Stimulated activated naive CD4-positive, alpha-beta T cell (primary cell): ENCODE measurements at places on chromosomes 7 and 10.

DNA sequence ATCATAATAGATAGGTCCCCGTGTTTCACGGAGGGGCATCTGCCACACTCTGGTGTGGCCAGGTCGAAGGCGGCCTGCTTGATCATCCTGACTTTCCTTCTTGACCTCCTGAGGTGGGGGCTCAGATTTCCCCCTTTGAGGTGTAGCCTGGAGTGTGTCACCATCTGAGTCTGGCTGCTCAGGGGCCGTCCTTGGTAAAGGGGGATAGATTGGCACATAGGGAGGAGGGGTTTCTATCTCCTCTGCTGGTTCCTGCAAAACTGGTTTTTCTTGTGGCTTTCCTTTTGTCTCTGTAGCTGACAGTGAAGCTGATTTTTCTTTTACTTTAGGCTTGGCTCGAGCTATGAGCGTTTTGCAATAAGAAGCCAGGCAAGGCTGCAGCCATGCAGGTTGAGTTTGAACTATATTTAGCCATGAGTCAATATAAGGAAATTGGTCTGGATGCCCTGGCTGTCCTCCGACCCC is 7.1 kb upstream of the ZNF117 start:
- no peak for DNase-seq

- no peak for DNase-seq
These were observed 1.4 kb downstream of the TNKS2 start for GRCh38 chr10:91799612-91799975.

- no peak for DNase-seq
These were observed 99.3 kb upstream of the INSIG1 start for GRCh38 chr7:155198196-155198892.

GRCh38 chr7:29328045-29328444 is 133.5 kb downstream of the CHN2 start:
- no peak for DNase-seq

DNA sequence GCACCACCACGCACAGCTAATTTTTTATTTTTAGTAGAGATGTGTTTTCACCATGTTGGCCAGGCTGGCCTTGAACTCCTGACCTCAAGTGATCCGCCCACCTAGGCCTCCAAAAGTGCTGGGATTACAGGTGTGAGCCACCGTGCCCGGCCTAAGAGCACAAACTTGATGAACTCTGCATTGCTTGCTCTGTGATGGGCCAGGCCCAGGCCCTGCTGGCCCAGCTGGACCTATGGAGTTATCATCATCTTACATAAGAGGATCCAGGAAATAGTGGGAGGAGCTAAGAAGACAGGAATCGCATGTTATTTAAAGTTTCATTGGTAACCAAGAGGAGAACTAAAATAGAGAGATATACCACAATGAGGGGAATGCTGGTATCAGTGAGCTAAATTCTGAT is 86.9 kb downstream of the DAGLB start:
- DNase-seq: no peak

DNA sequence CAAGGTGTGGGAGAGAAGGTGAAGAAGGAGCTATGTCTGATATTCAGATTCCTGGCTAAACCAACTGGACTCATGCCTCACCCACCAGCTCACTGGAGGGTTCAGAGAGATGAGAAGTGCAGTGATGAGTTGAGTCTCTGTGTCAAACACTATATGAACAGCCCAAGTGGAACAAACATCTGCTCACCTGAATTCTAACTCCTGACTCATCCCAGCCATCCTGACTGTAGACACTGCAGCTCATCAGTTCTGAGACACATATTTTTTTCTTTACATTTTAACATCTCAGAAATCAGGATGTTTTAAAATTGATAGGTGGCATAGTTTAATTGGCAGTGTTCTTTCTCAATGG is 27.3 kb downstream of the GSDME start:
- DNase-seq: no peak

DNA sequence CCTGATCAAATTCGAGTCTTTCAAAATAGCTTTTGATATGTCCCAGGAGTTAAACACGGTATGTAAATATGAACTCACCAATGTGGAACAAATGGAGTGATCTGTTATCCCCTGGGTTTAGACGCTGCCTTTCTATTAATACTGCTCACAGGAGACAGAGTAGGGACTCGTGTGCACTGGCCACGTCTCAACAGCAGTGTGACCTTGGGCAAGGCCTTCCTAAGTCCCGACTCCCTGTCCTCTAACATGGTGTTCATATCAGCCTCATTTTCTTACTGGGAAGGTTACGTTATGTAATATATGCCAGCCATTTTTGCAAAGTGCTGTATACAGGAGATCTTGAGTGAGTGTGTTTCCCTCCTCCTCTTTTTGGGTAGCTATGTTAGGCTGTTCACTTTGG is 1.8 kb downstream of the WDR37 start:
- no peak for DNase-seq

GRCh38 chr10:77892021-77892739 is 34.4 kb downstream of the DLG5 start:
- no peak for DNase-seq

DNA sequence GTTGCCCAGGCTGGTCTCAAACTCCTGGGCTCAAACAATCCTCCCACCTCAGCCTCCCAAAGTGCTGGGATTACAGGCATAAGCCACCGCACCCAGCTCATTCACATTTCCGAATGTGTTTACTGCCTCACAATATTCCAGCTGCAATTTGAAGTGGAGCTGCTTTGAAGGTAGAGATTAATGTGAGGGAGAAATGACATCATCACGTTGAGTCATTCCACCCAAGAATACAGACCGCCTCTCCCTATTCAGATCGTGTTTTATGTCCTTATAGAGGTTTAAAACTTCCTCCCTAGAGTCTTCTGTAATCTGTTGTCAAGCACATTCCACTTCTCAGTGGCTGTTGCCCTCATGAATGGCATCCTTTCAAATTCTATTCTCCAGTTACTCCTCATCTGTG is 100.4 kb upstream of the PDGFA start:
- DNase-seq: no peak

GRCh38 chr7:76037310-76037709 is 10.5 kb downstream of the STYXL1 start:
- no peak for DNase-seq

DNA sequence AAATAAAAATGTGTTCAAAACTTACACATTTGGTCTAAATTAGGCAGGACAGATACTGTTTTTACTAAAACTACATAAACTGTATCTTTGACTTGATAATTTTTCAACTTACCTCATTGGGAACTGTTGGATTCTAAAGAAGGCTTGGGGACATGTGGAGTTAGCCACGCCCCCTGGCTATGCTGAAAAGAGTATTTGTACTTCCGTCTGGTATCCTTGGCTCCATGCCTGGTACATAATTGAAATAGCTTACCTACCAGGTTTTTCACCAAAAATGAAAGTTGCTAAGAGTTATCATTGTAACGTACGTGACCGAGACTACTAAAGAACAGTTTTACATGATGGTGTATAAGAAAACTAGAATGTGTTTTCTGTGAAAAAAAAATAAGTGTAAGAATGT is 604.8 kb upstream of the IGFBP3 start:
- DNase-seq: no peak

GRCh38 chr10:48884179-48885045 is 55.2 kb downstream of the LRRC18 start:
- no peak for DNase-seq

DNA sequence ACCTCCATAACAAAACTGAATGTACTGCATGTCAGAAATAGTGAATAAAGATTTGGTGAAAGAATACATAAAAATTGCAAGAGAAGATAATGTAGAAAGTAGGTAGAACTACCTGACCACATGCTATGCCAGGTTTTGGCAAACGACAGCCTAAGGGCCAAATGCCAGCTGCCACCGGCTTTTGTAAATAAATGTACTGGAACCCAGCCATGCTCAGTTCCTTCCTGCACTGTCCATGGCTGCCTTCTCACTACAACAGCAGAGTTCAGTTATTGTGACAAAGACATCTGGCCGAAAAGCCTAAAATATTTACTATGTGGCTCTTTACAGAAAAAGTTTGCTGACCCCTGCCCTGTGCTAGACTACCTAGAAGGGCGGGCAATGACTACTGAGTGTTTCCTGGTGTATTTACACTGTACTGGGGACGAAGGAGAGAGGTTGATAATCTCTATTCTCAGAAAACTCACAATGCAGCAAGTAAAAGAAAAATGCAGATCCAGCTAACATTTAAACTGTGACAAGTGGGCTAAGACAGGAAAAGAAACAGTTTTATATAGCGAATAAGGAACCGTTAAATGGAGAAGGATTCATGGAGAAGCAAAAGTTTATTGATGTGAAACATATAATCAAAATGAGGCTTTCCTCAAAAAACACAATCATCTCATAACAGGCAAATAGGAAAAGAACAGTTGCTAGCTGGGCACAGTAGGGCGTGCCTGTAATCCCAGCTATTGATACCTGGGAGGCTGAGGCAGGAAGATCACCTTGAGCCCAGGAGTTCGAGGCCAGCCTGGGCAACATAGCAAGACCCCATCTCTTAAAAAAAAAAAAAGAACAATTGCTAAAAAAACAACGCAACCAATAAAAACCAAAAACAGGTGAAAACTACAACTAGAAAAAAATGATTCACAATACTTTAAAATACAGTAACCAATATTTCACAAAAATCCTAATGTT is 13.7 kb downstream of the KIN start:
- DNase-seq: no peak

GRCh38 chr10:126397640-126398382 is 9.5 kb upstream of the ADAM12 start:
- DNase-seq: no peak

GRCh38 chr10:103566536-103566935 is 73.0 kb downstream of the NEURL1 start:
- no peak for DNase-seq

DNA sequence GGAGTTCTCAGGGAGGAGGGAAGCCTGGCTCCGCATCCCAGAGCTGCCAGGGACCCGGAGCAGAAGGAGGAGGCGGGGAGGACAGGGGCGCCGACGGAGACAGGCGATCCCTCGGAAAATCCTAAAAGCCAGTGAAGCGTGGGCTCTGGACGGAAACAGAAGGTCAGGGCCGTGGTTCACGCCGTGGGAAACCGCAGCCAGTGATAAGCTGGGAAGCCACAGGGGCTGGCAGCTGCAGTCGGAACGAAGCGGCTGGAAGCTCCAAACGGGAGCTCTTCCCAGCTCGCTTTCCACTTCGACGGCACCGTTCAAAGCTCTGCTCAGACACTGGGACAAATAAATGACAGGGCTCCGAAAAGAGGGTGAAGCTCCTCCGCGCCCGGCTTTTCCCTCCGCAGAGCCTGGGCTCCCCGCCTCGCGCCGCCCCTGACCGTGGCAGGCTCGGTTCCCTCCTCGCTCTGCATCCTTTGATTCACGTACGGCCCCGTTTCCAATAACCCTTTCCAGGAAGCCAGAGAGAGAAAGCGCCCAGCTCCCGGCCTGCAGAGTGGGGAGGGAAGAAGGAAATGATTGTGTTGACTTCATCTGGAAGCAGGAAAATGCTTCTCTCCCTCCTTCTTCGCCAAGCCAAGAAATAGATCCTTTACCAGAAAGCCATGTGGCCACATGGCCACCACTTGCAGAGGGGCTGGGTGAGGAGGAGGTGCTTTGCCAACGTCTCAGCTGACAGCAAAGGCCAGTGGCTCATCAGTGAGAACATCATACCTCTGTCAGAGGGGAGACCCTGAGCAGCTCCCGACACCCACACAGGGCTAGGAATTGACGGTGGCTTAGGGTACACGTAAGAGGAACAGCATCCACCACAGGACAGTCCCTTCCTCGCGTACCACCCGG is 57.4 kb downstream of the ADRB1 start:
- DNase-seq: no peak

DNA sequence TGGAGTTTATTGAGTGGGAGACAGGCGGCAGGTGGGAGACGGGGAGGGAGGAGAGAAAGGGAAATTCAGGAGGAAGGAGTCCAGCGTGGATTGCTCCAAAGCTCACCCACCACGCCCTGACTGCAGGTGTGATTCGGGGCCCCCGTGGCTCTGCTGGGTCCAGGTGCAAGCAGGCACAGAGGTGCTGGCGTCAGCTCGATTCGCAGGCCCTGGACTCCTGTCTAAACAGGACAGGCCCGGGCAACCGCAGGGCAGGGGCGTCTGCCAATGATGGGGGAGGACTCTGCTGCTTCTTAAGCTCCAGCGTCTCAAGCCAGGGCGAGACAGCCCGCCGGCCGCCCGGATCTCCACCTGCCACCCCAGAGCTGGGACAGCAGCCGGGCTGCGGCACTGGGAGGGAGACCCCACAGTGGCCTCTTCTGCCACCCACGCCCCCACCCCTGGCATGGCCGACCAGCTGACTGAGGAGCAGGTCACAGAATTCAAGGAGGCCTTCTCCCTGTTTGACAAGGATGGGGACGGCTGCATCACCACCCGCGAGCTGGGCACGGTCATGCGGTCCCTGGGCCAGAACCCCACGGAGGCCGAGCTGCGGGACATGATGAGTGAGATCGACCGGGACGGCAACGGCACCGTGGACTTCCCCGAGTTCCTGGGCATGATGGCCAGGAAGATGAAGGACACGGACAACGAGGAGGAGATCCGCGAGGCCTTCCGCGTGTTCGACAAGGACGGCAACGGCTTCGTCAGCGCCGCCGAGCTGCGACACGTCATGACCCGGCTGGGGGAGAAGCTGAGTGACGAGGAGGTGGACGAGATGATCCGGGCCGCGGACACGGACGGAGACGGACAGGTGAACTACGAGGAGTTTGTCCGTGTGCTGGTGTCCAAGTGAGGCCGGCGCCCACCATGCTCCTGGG is at the start of gene CALML3:
Gene CALML3 (plus strand): TSS at position 321 of the 920 bp plus-strand sequence. CDS start 125 bp downstream, at position 446.
- no peak for DNase-seq

- DNase-seq: no peak
These were observed 79.3 kb upstream of the ACBD5 start for GRCh38 chr10:27319752-27320431.

DNA sequence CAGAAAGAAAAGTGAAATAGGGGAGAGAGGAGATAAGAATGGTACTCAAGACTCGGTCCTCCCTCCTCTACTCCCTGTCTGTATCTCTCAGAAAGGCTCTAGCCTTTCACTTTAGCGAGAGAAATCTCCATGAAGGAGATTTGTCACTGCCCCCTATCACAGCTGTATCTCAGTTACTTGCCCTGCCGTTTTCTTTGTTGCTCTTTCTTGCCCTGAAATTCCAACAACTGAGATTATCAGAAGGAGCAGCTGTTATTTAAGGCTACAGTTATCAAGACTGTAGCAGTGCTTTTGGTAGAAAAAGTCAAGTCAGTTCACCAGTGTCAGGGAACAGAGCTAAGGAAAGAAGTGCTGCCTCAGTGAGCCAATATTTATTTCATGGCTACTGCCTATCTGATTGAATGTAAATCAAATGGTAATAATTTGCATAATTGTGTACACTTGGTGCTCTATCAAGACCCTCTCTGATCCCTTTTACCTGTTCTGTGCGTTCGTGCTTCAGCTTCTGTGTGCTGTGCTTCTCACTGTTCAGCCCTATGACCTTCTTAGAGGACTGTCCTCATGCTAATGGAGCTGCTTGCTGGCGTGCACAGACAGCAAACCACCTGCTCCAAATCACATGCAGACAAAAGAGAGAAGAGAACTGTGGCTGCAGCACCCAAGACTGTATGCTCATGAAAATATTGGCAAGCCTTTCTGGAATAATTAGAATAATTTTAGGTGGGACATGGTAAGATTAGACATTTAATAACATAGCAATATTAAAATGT is 180.2 kb upstream of the FAM3C start:
- no peak for DNase-seq

GRCh38 chr10:29343607-29344038 is 54.8 kb downstream of the LYZL1 start:
- DNase-seq: no peak
